ENCODE measurements at places on chromosomes 12 and 14. TPM values are rescaled to one million over a fixed set of nuclear protein-coding genes. Genes with fewer than 3 reads are reported as not detected.

Gene ORAI1
- polyA plus RNA-seq: 13.4 TPM

Gene TMEM132C
- polyA plus RNA-seq: 33.8 TPM

Gene PLEKHG3
- polyA plus RNA-seq: 67.3 TPM

Gene KLRD1
- 1.8 TPM for polyA plus RNA-seq

Gene GPR33
- not detected for polyA plus RNA-seq

Gene RPS29
- 2,162 TPM for polyA plus RNA-seq

- no peaks in the 10 kb centered on the region for H3K36me3 ChIP-seq
- DNase-seq: no peak
- no peak overlapping the region for H3K27ac ChIP-seq
- H3K27me3 ChIP-seq: no peaks in the 10 kb centered on the region
- no peak overlapping the region for H3K4me3 ChIP-seq
- no peaks in the 10 kb centered on the region for H3K4me1 ChIP-seq
These were observed 144.1 kb downstream of the SUDS3 start for GRCh38 chr12:118520214-118521035.
